ENCODE measurements at places on chromosomes 6 and 20. TPM values are rescaled to one million over a fixed set of nuclear protein-coding genes. Genes with fewer than 3 reads are reported as not detected.
A peak's percentile ranks its signal among the peaks of the same experiment; 100 is the strongest.

GRCh38 chr6:80767808-80768207 is 661.3 kb downstream of the BCKDHB start:
- peak; percentile 52 for DNase-seq
- no peaks in the 10 kb centered on the region for H3K4me1 ChIP-seq
- H3K4me3 ChIP-seq, result no peak overlapping the region
- H3K27ac ChIP-seq, result no peak overlapping the region

DNA sequence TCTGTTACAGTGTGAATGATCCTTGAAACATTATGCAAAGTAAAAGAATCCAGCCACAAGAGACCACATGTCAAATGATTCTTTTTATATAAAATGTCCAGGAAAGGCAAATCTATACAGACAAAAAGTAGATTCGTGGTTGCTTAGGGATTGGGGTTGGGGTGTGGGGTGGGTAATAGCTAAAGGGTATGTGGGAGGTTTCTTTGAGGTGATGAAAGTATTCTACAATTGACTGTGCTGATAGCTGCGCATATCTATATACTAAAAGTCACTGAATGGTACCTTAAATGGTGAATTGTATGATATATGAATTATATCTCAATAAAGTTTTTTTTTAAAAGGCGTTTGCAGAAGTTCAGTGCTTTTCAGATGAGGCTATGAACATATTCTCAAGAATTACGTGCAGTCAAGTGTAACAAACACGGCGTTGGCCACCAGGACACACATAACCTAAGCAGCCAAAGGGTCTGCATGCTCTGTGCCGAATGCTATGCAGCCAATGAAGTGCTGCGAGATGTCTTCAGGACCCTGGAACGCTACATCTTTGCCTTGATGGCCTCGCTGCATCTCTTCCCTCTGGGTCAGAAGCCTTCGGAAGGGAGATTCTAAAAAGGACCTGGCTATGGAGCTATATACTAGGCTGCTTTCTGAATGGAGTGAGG is 96.9 kb downstream of the SCML4 start:
- no peak overlapping the region for H3K27ac ChIP-seq
- H3K4me3 ChIP-seq, result no peak overlapping the region
- no peaks in the 10 kb centered on the region for H3K27me3 ChIP-seq
- H3K36me3 ChIP-seq, result no peaks in the 10 kb centered on the region
- H3K4me1 ChIP-seq, result no peaks in the 10 kb centered on the region

- H3K27ac ChIP-seq, result peak overlapping the region; percentile 70
- DNase-seq, result peak; percentile 72
Measured at GRCh38 chr20:45968081-45968671, 3.8 kb downstream of the ZNF335 start.

Gene GSTA1
- 1.6 TPM for total RNA-seq

Gene AK9
- 5.5 TPM for total RNA-seq
